ENCODE measurements at places on chromosomes 16 and 17.

- DNase-seq = peak; percentile 25
Measured at GRCh38 chr16:4140652-4141051, 24.4 kb upstream of the ADCY9 start.

DNA sequence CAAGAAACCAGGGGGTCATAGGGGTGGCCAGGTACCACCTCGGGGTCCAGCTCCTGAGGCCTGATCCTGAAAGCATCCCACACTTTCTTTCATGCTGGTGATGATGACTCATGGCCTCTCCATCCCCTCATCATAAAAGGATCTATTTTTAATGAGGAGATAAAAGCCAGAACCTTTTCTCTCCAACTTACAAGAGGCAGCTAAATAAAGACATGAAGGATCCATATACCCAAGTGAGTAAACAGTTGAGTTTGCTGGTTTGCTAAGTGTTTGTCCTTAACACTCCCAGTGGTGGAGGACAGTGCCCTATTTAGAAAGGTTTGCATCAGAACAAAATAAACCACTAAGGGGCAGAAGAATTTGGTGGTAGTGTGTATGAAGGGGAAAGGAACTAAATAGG, 383.8 kb downstream of the GRIN2A start:
- DNase-seq = no peak

DNA sequence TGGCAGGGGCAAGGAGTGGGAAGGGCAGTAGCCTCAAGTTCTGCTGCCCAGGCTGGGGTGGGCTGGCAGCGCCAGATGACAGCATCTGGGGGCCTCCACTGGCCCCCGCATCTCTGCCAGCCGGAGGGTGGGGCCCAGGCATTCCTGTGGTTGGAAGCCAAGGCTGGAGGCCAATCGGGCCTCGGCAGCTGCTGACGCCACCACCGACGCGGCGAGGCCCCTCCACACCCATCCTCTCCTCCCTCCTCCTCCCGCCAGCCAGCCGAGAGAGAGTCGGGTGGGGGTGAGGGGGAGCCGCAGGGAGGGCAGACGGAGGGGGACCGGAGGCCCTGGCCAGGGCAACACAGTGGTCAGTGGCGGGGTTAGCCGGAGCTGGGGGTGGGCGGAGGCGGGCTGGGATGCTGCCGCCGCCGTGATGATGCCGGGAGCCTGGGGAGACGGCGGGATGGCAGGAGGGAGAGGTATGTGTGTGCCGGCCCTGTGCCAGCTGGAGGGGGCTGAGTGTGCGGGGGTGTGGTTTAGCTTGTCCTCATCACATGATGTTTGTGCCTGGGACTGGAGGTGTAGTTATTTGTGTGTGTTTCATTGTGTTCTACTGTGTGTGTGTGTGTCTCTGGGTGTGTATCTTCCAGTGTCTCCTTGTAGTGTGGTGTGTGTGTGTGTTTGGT, 36.6 kb downstream of the ARHGAP23 start:
- DNase-seq = no peak

GRCh38 chr17:39625198-39625785, 1.5 kb upstream of the PPP1R1B start:
- DNase-seq = no peak

DNA sequence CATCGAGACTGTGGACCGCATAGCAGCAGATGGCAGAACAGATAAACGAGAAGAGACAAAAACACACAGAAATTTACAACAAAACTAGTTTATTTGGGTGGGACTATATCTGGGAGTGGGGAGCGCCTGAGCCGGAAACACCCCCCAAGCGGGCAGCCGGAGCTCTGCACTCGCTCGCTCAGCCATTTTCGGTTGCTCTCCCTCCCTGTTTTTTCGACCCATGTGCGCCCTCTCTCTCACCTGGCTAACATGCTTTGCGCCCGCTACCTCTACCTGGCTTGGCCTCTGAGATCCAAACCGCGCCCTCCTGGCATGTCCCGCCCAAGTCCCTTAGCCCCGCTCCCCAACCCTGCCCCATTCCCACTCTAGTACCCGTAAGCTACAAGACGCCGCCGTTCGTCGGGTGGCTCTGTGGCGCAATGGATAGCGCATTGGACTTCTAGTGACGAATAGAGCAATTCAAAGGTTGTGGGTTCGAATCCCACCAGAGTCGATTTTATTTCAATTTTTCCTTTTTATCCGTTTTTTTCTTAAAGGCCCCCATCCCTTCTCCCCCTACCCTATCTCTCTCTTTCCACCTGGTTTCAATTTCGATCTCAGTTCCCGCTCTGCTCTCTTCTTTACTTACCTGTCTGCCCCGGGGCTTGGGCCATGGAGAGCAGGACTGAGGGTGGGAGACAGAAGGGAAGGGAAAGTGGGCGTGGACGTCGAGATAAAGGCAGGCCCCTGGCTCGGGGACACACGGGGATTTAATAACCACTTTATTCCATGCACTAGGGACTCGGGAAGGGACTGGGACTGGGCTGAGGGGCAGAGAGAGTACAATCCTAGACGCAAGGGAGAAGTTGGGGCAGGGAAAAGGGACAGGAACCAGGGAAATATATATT, 2.4 kb upstream of the ALOXE3 start:
- DNase-seq = peak; percentile 40

- no peak for DNase-seq
Measured at GRCh38 chr17:43212641-43213490, 1.2 kb downstream of the TMEM106A start.

DNA sequence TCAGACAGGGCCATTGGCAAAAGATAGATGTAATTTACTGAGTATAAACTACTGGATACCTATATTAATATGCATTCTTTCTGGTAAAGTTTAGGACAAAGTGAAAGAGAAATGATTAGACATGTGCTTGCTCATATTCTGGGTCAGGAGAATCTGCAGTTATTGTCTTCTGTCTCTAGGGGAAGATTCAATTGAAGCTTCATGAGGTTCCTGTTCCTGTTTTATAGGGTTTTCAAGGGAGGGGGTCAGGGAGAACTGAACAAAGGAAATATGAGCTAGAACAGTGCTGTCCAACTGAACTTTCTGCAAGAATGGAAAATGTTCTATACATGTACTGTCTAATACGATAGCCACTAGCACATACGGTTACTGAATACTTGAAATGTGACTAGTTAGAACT, 59.3 kb upstream of the CORO6 start:
- DNase-seq = no peak

DNA sequence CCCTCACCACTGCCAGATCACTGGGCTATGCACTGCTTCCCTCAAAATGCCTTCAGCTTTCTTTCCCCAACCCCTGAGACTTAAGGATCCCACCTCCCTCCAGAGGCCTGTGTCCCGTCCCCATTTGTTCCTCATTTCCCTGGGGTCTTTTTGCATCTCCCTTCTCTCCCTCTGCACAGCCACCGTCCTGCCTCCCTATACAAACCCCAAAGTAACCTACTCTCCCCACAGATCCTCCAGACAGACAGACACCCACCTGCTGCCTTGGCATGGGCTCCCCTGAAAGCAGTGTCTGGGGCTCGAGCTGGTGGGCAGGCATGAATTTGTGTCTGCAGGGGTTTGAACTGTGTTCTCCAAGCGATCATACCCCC, 69.4 kb upstream of the TNRC6C start:
- DNase-seq = no peak

- DNase-seq = no peak
Measured at GRCh38 chr17:2814049-2814448, 17.8 kb downstream of the RAP1GAP2 start.

- no peak for DNase-seq
Measured at GRCh38 chr17:56897646-56898424, 16.0 kb downstream of the TRIM25 start.

- DNase-seq = peak; percentile 15
Measured at GRCh38 chr17:64306850-64307463, 43.9 kb upstream of the TEX2 start.

DNA sequence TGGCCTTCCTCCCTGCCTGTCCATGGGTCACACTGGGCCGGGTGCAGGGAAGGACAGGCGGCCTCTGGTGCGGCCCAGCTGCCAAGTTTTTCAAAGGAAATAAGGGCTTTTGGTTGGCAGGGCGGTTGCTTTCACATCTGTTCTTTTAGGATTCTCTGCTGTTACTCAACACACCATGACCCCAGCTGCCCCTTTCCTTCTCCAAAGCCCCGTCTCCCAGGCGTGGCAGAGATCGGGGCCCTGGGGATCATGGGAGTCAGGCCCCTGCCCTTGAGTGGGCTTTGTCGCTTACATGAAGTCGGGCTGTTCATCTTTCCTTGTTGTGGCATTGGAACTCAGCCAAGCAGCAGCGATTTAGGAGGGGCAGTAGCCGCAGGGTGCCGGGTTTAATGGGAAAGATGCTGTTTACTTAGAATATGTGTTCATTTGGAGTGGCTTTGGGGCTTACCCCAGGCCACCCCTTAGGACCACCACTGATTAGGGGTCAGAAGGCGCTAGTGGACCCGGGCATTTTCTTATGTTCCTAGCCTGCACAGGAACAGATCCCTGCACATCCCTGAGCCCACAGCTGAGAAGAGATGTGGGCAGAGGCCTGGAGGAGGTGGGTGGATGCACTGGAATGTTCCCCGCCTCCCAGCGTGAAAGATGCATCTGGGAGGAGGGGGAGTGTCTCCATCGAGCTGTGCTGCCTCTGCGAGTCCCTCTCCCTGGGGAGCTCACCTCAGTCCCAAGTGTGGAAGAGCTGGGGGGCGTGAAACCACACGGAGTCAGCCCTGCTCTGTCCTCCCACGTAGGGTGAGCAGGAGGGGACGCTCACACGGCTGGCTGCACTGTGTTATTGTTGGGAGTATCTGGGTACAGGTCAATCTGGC, 6.8 kb upstream of the ADCY7 start:
- DNase-seq = no peak

GRCh38 chr17:66790501-66791061, 44.3 kb upstream of the CACNG5 start:
- no peak for DNase-seq

GRCh38 chr17:2777242-2777867, 18.9 kb upstream of the RAP1GAP2 start:
- DNase-seq = no peak

GRCh38 chr17:76528528-76529223, 8.8 kb downstream of the CYGB start:
- DNase-seq = no peak

DNA sequence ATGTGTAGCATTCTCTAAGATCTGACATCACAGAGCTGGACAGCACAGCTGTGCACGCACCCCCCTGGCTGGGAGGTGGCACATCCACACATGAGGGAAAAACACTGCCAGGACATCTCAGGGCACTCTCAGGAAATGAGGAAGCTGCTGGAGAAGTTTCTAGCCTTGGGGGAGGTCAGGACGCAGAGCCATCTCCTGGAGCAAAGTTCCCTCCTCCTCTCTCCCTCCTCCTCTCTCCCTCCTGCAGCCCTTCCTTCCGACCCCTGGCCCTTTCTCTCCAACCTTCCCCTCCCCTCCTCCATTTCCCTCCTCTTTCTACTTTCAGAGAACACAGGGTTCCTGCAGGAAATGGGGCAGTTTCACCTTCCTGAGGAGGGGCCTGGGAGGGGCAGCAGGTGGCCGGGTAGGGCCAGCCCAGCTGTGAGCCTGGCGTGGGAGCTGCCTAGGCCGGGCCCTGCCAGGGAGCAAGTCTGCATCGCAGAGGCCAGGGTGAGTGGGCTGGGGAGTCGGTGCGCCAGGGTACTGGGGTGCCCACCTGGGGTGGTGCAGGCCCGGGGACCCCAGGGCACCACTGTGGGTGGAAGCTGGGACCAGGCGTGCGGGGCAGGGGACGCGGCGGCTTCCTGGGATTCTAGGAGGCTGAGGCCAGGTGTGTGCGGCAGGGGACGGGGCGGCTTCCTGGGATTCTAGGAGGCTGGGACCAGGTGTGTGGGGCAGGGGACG, at the start of gene DPEP1:
Gene DPEP1, plus strand, starts transcription at position 412 of the 723 bp plus-strand sequence. CDS start 16,769 bp downstream, outside the sequence.
- DNase-seq = no peak

DNA sequence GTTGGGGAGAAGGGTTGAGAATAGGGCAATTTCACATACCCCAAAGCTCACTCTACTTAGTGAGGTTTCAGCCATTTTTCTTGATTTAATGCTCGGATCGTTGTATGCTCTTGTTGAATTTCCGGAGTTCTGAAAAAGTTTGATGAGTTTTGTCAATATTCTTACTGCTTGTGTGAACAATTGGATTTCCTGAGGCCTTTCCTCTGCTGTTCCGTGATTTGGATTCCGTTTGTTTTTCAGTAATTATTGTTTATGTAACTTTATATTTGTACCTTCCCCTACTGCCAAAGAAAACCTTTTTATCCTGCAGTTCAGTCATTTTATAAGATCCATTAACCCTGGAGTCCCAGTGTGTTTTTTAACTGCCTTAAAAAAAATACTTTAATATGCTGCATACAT, 62.9 kb downstream of the PHKB start:
- no peak for DNase-seq

DNA sequence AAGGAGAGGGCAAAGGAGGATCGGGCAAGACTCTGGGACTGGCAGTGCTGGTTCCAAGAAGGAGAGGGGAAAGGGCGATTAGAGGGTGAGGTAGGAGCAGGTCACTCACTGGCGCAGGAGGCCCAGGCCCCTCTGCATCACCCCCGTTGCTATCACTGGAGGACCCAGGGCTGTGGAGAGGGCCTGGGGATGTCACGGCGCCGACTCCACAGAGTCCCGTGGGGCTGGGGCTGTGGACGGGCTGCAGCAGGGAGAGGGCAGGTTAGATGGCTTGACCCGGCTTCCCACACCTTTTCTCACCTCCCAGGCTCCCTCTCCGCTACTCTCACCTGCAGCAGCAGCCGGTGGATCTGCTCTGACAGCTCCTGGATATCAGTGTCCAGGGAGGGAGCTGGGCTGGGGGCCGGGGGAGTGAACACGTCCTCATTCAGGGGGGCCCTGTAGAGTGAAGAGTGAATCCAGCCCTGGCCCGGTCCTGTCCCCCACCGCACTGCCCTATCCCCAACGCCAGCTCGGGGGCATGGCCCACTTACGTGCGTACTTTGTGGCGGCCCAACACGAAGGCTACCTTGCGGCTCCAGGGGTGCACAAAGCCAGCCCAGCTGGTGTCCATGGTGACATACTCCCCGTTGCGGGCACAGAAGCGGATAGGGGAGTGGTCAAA, 4.9 kb downstream of the PER1 start:
- DNase-seq = no peak

DNA sequence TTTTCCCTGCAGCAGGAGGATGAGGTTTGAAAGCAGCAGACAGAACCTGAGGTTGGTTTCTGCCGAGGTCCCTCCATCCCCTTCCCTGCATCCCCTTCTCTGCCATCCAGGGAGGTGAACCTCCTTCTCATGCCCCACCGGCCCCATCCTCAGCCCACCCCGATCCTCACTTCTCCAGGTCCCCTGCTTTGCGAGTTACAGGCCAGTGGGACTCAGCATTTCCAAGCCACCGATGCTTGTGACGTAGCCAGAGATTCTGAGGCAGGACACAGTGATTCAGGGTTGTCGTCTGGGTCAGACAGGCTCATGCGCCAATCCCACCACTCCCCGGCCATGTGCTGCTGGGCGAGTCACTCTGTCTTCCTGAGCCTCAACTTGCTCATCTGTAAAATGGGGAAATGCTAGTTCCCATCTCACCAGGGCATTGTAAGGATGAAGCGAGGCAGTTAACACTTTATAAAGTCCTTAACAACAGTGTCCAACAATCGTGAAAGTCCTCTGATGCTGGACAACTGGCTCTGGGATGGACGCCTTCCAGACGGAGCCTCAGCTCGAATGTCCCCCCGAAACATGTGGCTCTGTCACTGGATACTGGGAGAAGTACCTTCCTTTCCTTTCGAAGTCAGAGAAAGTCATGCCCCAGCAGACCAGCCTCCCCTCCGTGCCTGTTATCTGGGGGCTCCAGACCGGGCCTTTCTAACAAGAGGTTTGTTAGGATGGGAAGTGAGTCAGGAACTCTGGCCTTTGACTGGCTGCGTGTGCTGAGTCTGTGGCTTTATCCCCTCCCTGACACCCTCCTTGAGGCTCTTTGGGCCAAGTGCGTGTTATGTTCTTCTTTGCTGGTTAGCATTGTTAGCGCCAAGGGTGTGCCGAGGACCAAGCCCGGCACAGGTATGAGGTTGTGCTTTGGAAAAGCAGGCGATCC, 21.9 kb downstream of the SEC14L5 start:
- DNase-seq = no peak
